ENCODE measurements at places on chromosomes 5 and 9.

DNA sequence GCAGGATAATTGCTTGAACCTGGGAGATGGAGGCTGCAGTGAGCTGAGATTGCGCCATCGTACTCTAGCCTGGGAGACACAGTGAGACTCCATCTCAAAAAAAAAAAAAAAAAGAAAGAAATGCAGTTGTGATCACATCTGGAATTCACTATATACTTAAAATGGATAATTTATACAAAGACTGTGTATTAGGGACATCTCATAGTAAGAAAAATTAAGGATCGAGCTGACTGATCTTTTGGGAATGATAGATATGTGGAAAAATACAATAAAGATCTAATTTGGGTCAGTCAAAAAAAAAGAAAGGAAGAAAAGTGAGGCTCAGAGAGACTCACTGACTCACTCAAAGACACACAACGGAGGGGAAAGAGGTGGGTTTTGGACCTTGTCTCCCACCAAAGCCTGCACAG, 73.2 kb upstream of the STXBP1 start:
- DNase-seq: no peak

DNA sequence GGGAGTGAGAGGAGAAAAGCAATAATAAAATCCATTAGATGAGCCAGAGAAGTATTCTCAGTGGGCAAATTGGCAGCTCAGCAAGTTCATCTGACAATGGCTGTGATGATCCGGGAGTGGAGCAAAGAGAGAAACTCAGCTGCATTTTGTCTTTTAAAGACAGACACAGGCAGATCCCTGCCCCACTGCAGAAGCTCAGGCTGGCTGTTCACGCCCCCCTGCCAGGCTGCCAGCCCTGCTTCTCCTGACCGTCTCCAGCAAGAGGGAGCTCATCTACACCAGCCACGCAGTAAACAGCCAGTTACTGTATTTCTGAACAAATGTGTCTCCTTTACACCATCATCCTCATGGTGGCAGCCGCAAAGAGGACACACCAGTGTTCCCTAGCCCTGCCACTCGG, 114.3 kb upstream of the SARDH start:
- no peak for DNase-seq

DNA sequence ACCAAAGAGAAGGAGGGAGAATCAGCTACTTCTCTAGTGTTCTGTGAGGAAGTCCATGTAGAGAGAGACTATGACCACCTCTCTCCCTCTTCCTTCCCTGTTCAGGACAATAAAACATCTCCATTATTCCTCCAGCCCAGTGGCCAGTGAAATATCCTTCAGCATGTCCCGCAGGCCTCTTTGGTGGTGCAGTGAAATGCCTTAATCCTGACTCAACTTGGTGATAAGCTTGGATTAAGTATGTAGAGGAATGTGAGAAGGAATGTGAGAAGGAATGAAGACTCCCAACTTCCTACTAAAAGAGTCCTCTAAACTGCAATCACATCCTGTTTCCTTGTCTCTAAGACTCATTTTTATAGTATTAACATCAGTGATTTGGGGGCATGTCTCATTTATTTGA, 167.3 kb downstream of the TRPM3 start:
- no peak for DNase-seq

GRCh38 chr9:95363051-95363841, 45.7 kb upstream of the FANCC start:
- DNase-seq: no peak

GRCh38 chr5:850511-851006, at the start of gene ZDHHC11:
Gene ZDHHC11, minus strand, starts transcription at chr5:850986. Its CDS starts 384 bp downstream, at chr5:850602.
- DNase-seq: peak; percentile 85
